ENCODE measurements at places on chromosomes 1 and 21.

DNA sequence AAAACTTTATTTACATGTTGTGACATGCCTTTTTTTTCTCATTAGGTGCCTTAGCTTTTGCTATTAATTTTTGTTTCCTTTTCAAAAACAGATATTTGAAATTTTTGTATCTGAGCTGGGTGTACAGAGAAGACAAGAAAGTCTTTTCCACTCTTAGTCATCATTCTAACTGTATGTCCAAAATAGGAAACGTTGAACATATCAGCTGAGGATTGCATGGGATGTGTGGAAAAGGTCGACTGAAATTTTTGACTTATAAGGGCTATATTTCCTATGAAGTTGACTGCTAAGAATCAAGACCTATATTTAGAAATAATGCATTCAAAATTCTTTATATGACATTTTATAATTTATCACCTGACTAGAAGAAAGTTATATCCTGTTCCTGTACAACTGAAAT, 270.0 kb upstream of the ZRANB2 start:
- no peak overlapping the region for H3K4me3 ChIP-seq
- no peaks in the 10 kb centered on the region for H3K36me3 ChIP-seq
- H3K27ac ChIP-seq = no peak overlapping the region
- no peaks in the 10 kb centered on the region for H3K27me3 ChIP-seq
- H3K4me1 ChIP-seq = no peaks in the 10 kb centered on the region

- no peak for DNase-seq
- H3K36me3 ChIP-seq = peaks cover 63% of the 10 kb centered on the region
- H3K27ac ChIP-seq = no peak overlapping the region
- no peaks in the 10 kb centered on the region for H3K4me1 ChIP-seq
- H3K4me3 ChIP-seq = no peak overlapping the region
These were observed 143.6 kb upstream of the CD34 start for GRCh38 chr1:208054485-208054884.

GRCh38 chr1:9426291-9426711, 113.0 kb upstream of the SLC25A33 start:
- H3K27me3 ChIP-seq = no peaks in the 10 kb centered on the region
- H3K36me3 ChIP-seq = no peaks in the 10 kb centered on the region
- peaks cover 22% of the 10 kb centered on the region for H3K4me1 ChIP-seq
- H3K4me3 ChIP-seq = no peak overlapping the region
- no peak overlapping the region for H3K27ac ChIP-seq

DNA sequence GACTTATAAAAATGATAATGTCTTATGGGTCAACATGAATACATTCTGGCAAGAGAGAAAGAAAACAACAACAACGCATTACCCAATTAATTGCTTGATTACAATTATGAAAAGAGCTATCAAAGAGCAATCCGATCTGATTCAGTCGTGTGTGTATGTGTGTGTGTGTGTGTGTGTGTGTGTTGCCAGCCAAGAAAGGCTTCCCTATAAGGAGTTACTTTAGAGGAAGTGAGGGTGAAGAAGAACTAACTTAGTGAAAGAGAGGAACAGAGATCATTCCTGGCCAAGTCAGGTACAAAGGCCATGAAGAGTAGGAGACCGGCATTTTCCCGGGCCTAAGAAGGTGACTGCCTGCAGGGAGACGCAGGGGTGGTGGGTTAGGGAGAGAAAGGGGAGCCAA, 9.4 kb downstream of the TMEM35B start:
- peaks cover 20% of the 10 kb centered on the region for H3K27me3 ChIP-seq
- no peak overlapping the region for H3K27ac ChIP-seq
- DNase-seq = no peak
- H3K4me1 ChIP-seq = peaks cover 6% of the 10 kb centered on the region
- no peak overlapping the region for H3K4me3 ChIP-seq
- H3K36me3 ChIP-seq = peaks cover 2% of the 10 kb centered on the region

DNA sequence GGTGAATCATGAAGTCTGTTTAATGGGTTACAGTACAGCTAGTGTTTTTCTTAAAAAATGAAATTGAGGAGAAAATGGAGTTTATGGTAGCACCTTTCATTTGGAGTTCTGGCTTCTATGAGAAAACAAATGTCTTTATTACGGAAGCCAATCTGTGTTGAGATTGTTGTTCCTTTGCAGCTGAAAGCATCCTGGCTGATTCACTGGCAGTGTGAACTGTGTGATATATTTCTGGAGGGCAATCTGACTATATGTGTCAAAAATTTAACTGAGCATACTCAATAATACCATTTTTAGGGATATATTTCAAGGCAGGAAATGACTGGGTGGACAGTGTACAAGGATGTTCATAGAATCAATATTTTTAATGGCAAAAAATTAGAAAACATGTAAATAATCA, 46.6 kb upstream of the LYST start:
- peaks cover 17% of the 10 kb centered on the region for H3K4me1 ChIP-seq
- H3K36me3 ChIP-seq = no peaks in the 10 kb centered on the region
- DNase-seq = no peak
- no peaks in the 10 kb centered on the region for H3K27me3 ChIP-seq

- no peaks in the 10 kb centered on the region for H3K36me3 ChIP-seq
- no peaks in the 10 kb centered on the region for H3K4me1 ChIP-seq
- no peak overlapping the region for H3K4me3 ChIP-seq
These were observed 195.8 kb upstream of the PKN2 start for GRCh38 chr1:88488237-88488636.

- no peaks in the 10 kb centered on the region for H3K36me3 ChIP-seq
- no peak overlapping the region for H3K4me3 ChIP-seq
- DNase-seq = no peak
- peaks cover 11% of the 10 kb centered on the region for H3K4me1 ChIP-seq
- H3K27ac ChIP-seq = no peak overlapping the region
- H3K27me3 ChIP-seq = no peaks in the 10 kb centered on the region
These were observed 111.5 kb upstream of the LYPLAL1 start for GRCh38 chr1:219062161-219062560.

DNA sequence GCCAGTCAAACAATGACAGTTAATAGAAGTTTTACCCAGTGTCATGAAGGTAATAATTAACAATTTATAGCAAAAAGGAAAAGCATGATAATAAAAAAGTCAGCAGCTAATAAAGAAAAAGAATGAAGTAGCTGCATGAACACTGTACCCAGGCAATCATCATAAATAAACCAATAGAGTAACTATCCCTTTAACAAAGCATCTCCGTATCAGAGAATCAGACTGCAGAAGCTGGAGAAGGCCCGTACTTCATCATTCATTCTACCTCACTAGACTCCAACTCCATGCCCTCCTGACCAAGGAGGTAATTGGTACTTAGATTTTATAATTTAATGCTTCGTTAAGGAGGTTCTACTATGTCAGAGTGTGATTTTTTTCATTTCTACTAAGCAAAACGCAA, 140.5 kb downstream of the NEGR1 start:
- H3K4me3 ChIP-seq = no peak overlapping the region
- H3K27me3 ChIP-seq = no peaks in the 10 kb centered on the region
- H3K36me3 ChIP-seq = no peaks in the 10 kb centered on the region
- DNase-seq = no peak
- H3K4me1 ChIP-seq = no peaks in the 10 kb centered on the region

DNA sequence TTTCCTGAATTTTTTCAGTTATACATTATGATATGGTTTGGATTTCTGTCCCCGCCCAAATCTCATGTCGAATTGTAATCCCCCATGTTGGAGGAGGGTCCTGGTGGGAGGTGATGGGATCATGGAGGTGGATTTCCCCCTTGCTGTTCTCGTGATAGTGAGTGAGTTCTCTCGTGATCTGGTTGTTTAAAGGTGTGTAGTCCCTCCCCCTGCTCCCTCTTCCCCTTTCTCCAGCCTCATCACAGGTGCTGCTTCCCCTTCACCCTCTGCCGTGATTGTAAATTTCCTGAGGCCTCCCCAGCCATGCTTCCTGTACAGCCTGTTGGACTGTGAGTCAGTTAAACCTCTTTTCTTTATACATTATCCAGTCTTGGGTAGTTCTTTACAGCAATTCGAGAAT, 93.2 kb upstream of the HNRNPU start:
- no peaks in the 10 kb centered on the region for H3K27me3 ChIP-seq
- H3K4me3 ChIP-seq = no peak overlapping the region
- no peak overlapping the region for H3K27ac ChIP-seq
- H3K36me3 ChIP-seq = no peaks in the 10 kb centered on the region
- DNase-seq = no peak
- peaks cover 39% of the 10 kb centered on the region for H3K4me1 ChIP-seq

DNA sequence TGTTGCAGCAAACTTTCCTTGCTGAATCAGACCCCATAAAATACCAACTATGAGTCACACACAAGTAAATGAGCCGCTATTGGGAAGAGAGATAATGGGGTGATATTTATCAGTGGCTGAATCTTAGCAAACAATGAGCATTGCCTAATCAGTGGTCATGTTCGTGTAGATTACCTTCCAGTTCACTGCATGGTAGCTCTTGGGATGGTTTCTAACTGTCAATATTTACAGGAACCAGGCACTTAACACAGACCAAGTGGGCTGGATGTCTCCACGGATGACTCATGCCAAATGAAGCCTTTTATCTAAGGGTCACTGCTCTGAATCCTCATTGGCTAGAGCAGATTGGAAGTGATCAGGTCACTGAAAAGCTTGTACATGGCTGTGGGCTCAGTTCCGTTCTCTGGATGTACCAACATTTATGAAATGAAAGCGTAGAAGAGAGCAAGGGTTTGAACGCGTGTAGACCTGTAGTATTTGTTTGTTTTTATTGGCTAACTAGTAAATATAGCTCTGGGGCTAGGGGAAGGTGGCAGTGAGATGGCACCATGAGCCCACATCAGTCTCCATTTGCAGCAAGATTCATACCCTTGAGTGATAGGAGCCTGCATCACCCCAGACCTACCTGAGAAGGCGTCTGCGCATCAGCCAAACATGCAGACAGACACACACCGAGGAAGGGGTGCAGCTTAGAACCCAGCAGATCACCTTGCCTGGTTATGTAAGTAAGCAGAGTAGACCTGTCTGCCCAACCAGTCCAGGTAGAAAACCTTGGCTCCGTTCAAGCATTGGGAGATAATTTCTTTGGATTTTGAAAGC, 153.3 kb downstream of the TOMM20 start:
- peaks cover 54% of the 10 kb centered on the region for H3K4me1 ChIP-seq
- H3K27me3 ChIP-seq = no peaks in the 10 kb centered on the region
- H3K4me3 ChIP-seq = no peak overlapping the region
- no peak for DNase-seq
- no peaks in the 10 kb centered on the region for H3K36me3 ChIP-seq
- H3K27ac ChIP-seq = peak overlapping the region; percentile 89

DNA sequence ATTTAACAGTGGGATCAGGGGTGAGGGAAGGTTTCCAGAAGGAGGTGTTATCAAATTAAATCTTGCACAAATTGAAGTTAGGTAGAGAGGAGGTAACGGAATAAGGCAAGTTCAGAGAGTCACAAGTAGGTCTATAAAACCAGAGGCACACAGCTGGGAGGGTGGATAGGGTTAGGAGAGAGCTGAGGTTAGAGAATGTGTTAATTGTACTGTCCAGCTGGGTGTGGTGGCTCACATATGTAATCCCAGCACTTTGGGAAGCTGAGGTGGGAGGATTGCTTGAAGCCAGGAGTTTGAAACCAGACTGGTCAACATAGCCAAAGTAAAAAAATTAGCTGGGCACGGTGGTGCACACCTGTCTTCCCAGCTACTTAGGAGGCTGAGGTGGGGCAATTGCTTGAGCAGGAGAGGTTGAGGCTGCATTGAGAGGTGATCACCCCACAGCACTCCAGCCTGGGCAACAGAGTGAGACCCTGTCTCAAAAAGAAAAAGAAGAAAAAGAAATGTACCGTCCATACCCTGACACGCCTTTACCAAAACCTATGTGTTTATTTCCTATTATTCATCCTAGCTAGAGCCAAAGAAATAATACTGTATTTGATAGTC, 20.2 kb downstream of the SPATA45 start:
- H3K4me1 ChIP-seq = no peaks in the 10 kb centered on the region
- no peak for DNase-seq
- H3K27me3 ChIP-seq = no peaks in the 10 kb centered on the region
- no peaks in the 10 kb centered on the region for H3K36me3 ChIP-seq

DNA sequence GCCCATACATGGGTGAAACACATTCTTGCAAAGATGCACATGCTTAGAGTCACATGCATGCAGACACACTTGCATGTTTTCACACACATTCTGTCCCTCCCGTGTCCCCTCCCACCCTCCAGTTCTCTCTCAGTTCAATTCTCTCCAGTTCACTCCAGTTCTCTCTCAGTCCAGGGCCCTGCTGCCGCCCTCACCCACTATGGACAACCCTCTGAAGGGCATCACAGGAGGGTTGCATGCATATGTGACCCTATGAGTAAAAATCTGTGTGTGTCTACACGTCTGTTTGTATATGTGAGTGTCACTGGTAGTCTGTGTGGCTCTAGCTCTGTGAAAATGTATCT, 21.8 kb upstream of the ADGRB2 start:
- no peak overlapping the region for H3K27ac ChIP-seq
- no peak overlapping the region for H3K4me3 ChIP-seq
- no peaks in the 10 kb centered on the region for H3K36me3 ChIP-seq
- no peaks in the 10 kb centered on the region for H3K27me3 ChIP-seq

GRCh38 chr1:11314959-11315358, 42.0 kb downstream of the UBIAD1 start:
- H3K27ac ChIP-seq = no peak overlapping the region
- peaks cover 22% of the 10 kb centered on the region for H3K27me3 ChIP-seq
- H3K36me3 ChIP-seq = no peaks in the 10 kb centered on the region
- no peak for DNase-seq

DNA sequence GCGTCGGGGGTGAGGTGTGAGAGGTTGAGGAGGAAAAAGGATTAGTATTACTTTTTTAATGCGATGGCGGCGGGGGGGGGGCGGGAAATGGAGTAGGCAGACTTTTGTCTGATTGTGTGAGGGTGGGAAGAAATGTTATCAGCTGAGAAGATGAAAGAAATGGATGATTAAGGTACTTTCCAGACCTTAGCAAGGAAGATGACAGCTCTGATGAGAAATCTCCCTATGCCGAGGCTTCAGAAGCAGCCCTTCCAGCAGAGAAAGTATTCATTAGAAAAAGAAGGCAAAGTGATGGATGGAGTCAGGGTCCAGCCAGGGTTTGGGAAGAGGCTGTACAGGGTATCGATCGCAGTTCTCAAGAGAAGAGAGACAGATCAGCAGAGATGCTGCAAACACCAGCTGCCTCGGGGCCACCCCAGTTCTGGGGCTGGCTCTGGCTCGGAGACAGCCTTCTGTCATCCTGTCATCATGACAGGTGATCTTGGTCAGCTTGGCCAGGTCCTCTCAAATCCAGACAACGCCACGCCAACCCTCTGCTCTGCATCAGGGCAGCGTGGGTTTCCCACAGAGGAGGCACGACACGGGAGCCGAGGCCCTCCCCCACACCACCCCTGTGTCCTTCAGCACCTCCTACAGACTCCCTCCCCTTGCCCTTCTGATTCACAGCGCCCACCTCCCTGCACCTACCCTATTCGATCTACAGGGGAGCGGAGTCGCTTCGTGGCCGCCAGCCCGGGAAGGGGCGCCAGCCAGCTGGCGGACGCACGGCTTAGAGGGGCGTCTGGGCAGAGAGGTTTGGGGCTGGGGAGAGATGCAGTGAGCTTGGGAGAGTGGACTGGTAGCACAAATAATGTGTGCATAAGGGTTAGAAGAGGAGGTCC, 674 bp upstream of the ATXN7L2 start:
- peak overlapping the region; percentile 98 for H3K27ac ChIP-seq

GRCh38 chr1:200302192-200302920, 107.5 kb downstream of the ZNF281 start:
- H3K4me1 ChIP-seq = peaks cover 19% of the 10 kb centered on the region
- peak overlapping the region; percentile 76 for H3K4me3 ChIP-seq
- H3K36me3 ChIP-seq = no peaks in the 10 kb centered on the region
- no peak overlapping the region for H3K27ac ChIP-seq
- DNase-seq = no peak

All from left ventricle myocardium inferior (tissue), 1 donor.